ENCODE measurements at places on chromosomes 6 and 20.

- no peak for DNase-seq
Measured at GRCh38 chr6:137087902-137088301, 43.1 kb upstream of the IL20RA start.

DNA sequence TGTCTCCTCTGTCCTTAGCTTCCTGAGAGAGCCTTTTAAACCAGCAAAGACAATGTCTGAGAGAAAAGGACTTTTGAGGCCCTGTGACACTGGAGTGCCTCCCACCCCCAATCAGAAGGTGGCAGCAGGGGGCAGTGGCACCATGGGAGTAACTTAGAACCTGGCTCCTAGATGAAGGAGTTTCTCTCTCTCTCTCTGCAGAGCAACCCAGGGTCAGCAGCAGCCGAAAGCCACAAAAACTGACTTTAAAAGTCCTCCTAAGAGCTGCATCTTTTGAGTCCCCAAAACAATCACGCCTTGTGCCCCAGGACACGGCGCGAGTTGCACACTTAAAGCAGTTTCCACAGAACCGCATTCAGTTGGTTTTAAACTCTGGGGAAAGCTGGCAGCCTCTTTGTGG, 5.3 kb upstream of the TCP11 start:
- DNase-seq = peak; percentile 52

DNA sequence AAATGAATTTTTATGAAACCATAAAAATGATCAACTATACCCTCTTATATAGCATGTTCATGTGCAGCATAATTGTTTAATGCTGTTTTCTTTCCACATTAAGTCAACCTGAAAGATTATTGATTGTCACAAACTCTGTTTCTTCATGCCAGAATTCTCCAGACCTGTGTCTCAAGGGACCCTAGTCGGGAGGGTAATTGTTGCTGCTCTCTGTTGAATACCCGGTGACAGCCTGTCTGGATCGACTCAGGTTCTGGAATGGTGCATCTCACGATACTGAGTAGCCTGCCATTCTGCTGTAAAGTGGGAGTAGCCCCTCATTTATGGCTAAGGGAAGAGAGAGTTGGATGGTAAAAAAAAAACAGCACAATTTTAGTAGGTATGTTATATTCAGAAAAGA, 449.9 kb upstream of the SOX4 start:
- DNase-seq = no peak

- no peak for DNase-seq
Measured at GRCh38 chr6:75428204-75428603, 65.4 kb downstream of the FILIP1 start.

GRCh38 chr20:57834306-57835073, 124.7 kb upstream of the PMEPA1 start:
- no peak for DNase-seq

GRCh38 chr6:25998379-25998778, 35.8 kb downstream of the TRIM38 start:
- DNase-seq = no peak

- no peak for DNase-seq
Measured at GRCh38 chr6:100417036-100417435, 47.7 kb downstream of the SIM1 start.
